Non-pigmented ciliary epithelial cell (primary cell): ENCODE measurements at places on chromosomes 5 and 9.

DNA sequence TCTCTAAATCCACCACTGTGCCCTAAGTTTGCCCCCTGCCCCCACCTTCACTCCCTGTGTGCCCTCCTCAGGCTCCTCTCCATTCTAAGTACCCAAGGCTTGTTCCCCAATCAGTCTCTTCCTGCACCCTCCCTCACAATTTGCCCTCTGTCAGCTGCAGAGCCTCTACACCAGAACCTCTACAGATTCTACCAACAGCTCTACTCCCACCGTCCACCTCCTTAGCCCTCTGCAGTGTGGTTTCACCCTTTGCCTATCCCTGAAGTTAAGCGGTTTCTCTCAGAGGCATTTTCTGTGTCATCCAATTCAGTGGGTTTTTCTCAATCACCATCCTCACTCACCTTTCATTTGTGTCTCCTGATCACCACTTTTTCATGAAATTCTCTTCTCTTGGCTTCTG, 13.2 kb upstream of the ERAP2 start:
- DNase-seq = no peak

DNA sequence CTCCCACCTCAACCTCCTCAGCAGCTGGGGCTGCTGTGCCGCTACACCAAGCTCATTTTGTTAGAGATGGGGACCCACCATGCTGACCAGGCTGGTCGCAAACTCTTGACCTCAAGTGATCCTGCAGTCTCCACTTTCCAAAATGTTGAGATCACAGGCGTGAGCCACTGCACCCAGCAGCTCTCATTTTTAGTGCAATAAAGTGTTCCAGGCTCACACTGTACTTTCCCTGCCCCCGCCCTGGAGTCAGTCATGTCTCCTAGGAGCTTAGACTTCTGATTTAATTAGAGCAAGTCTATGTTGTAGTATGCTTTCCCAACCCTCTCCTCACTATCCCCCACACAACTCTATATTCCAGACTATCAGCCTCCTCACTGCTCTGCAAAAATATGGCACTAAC, 238.0 kb upstream of the ACTBL2 start:
- no peak for DNase-seq

GRCh38 chr5:44150075-44150723, 239.0 kb downstream of the FGF10 start:
- no peak for DNase-seq

GRCh38 chr5:111840036-111840674, 83.2 kb upstream of the NREP start:
- DNase-seq = no peak

- no peak for DNase-seq
Measured at GRCh38 chr5:41857989-41858388, 12.2 kb downstream of the OXCT1 start.

GRCh38 chr5:94360382-94361130, 257.8 kb downstream of the KIAA0825 start:
- DNase-seq = no peak

DNA sequence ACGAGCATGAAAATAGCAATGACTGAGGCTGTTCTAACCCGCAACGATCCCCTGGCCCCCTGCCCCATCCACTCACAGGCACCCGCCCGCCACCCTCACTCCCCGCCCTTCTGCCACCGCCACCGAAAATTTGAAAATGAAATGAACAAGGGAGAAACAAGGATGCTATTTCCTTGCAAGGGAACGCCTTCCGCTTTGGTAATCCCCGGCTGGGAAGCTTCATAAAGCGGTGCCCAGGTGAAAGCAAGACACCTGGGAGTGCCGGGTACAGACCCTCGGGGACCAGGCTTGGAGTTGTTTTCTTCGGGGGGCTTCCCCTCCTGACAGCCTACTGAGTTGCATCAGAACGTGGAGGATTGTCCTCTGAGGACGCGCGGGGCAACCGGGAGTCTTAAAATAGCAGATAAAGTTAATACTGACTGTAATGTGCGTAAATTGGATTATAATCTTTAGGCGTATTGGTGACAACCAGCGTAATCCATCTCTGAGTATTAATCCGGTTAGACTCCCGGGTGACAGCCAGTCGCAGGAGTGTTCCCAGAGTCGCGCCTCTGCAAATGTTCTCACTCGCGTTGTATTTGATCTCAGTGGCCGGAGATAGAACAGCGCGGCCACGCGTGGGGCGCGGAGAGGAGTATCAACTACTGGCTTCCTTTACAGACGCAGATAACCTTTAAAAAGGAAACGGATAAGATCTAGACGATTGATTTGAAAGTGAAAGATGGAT, 885 bp upstream of the MLLT3 start:
- no peak for DNase-seq

- DNase-seq = no peak
Measured at GRCh38 chr5:61837788-61838187, 468.2 kb upstream of the KIF2A start.

GRCh38 chr9:88950341-88951154, 40.7 kb upstream of the S1PR3 start:
- DNase-seq = no peak

GRCh38 chr9:72012646-72013045, 47.8 kb downstream of the C9orf57 start:
- DNase-seq = no peak

GRCh38 chr9:2741441-2742158, 24.3 kb downstream of the KCNV2 start:
- no peak for DNase-seq

DNA sequence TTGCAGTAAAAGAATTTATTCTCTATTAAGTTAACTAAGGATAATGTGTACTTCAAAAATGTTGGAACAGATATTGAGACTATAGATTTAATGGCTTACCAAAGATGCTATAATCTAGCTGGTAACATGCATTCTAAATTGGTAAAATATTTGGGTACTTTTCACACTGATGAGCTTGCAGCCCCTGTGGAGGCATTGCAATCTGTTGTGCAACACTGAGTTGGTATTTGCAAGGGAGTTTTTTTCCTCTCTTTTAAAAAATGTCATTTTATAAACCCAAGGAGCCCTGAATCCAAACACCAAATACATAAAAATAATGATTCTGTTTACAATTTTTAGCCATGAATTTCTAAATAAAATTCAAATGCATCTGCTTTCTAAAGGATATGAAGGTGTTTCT, 944.8 kb downstream of the DTWD2 start:
- no peak for DNase-seq

GRCh38 chr5:98581112-98581997, 192.1 kb upstream of the RGMB start:
- DNase-seq = no peak

- DNase-seq = no peak
Measured at GRCh38 chr5:172599204-172599567, 41.9 kb upstream of the NEURL1B start.

GRCh38 chr5:62284946-62285891, 20.8 kb upstream of the KIF2A start:
- DNase-seq = no peak

GRCh38 chr5:2220741-2221140, 338.0 kb upstream of the IRX4 start:
- DNase-seq = no peak

DNA sequence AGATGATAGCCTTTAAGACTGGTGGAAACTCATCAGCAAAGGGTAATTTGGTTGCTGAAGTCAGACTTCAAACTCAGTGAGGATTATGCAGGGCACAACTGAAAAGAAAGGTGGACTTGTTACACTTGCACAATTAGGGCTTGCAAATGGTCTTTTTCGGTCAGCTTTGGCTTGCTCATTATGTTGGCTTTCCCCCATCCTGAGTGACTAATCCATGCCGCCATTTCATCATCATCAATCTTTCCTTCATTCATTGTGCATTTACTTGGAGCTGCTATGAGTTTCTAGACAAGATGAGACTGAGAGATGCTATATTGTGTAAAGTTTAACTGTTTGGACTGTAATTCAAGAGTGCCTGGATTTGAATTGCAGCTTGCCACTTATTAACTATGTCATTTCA, 134.8 kb upstream of the PPP1R2B start:
- no peak for DNase-seq

DNA sequence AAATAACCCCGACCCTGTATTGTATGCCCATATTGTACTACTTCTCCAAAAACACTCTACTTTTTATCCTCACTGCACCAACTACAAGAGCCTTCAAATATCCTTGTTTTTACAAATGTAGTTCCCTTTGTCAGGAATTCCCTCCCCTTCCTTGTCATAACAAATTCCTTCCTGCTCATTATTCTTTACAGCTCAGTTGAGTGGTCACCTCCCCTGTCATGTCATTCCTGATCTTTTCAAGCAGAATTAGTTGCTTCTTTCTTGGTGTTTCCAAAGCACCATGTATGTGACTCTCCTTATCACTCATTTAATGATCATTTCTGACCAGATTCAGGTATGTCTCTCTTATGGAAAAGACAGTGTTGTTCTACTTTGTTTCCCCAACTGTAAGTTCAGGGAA, 194.2 kb upstream of the SMC2 start:
- DNase-seq = no peak

GRCh38 chr5:79200573-79201183, 35.3 kb upstream of the JMY start:
- DNase-seq = no peak

DNA sequence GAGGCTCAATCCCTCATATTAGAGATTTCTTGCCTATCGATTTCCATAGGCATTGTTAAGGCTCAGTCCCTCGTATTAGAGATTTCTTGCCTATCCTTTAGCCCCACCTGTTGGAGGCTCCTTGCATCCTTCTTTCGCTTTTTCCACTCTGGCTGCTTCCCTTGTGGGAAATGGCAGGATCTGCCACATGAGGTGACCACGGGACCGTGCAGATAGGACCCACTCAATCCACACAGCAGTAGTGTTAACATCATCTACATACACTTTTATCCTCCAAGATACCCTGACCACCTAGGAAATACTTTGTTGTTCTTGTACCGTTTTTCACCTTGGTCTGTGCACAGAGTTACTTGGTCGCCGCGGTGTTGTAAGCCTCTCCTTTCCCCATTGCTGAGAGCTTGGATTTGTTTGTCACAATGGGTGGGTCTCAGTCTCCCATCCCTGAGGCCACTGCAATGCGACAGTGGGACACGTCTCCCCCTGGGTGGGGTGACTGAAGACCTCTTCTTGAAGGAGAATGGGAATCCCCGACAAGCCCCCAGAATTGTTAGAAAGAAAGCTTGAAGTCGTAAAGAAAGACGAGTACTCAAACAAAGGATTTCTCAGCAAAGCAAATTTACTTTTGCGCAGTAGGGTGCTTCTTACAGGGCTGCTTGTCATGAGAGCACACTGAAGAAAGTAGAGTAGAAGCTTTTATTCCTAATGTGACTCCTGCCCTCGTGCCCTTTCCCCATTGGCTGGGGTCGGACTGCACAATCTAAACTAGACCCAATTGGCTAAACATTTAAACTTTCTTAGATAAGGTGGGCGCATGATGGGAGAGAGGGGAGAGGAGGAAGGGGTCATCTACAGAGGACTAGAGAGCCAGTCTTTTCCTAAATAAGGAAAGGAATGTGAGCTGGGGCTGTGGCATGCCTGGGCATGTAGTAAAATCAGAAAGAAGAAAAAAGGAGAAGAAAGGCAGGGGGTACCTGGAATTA, 19.8 kb downstream of the IFT74 start:
- no peak for DNase-seq

- no peak for DNase-seq
Measured at GRCh38 chr9:7756088-7756487, 43.5 kb downstream of the DMAC1 start.

DNA sequence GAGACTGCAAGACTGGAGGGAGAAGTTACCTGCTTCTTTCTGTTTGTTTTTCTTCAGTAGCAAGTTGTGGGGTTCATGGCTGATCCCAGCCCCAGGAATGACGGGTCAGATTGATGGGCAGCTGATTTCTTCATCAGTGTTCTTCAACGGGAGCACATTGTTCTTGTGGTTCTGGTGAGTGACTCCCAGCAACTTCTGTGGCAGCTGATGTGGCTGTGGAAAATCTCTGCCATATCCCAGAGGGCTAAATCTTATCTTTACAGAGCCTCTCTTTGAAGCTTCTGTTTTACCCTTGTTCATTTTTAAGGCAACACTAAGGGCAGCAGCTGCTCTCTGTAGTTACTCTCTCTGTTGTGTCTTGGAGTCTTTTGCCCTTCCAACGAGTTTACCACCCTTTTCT, 710.3 kb downstream of the PRELID2 start:
- no peak for DNase-seq

DNA sequence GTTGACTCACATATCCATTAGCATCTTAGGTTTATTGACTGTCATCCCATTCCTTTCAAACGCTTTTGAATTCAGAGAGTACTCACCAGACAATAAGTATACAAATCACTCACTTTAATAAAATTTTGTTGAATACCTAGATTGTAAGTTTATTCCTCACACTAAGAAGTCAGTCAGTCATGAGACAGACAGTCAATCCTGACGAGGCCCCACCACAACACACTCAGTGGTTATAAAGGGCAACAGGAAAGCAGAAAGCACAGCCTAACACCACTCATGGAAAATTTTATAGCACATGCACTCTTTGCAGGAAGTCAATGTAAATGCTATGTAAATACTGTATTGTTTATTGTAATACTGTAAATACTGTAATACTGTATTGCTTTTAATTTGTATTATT, 176.3 kb upstream of the PTGER4 start:
- no peak for DNase-seq

- DNase-seq = no peak
Measured at GRCh38 chr9:114742947-114743346, 61.0 kb upstream of the TEX48 start.

- no peak for DNase-seq
Measured at GRCh38 chr9:123028136-123028535, 5.3 kb upstream of the GPR21 start.

DNA sequence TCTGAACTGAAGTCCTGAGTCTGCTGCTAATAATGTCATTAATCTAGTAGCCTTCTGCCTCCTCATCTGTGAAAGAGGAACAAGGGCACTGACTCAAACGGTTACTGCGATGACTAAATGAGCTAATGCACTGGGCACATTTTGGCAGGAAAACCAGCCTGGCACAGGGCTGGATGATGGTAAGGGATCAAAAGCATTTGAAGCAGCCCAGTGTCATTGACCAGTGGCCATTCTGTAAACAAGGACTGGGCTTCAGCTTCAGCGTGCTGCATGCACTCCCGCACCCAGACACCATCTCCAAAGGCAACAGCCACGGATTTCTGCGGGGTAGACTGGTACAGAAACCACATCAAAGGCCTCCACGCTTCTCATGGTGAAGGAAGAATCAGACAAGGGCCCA, 8.0 kb downstream of the GCNT4 start:
- DNase-seq = no peak

GRCh38 chr5:170353961-170354360, 35.2 kb downstream of the KCNMB1 start:
- no peak for DNase-seq

DNA sequence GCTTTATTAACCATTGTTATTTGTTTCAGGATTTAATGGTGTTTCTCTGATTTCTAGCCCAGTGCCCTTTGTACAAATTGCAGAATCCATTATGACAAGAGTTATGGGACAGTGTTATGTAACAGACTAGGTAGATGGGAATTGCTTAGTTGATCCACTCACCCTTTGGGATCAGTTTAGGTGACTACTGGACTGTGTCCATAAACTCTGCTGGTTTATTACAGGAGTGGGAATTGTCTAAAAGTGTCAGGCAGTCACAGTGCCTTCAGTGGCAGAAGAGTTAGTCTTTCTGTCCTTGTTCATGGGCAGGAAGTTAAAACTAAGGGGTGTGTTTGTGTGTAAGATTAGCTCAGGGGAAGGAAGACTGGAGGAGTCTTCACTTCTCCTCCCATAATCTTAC, 29.3 kb downstream of the RCL1 start:
- DNase-seq = no peak

- DNase-seq = no peak
Measured at GRCh38 chr9:127963359-127964064, 17.3 kb downstream of the EEIG1 start.

- no peak for DNase-seq
Measured at GRCh38 chr9:85425153-85425611, 316.6 kb downstream of the AGTPBP1 start.
